Spleen (tissue), 13 donors: ENCODE measurements at places on chromosomes 4 and X.

GRCh38 chr4:101418466-101418865 lies 71.1 kb upstream of the PPP3CA start:
- no peak for DNase-seq

- no peak for DNase-seq
Measured at GRCh38 chr4:98614662-98615061, 43.7 kb downstream of the TSPAN5 start.

GRCh38 chr4:118751629-118752323 lies 66.6 kb downstream of the METTL14 start:
- DNase-seq: no peak

DNA sequence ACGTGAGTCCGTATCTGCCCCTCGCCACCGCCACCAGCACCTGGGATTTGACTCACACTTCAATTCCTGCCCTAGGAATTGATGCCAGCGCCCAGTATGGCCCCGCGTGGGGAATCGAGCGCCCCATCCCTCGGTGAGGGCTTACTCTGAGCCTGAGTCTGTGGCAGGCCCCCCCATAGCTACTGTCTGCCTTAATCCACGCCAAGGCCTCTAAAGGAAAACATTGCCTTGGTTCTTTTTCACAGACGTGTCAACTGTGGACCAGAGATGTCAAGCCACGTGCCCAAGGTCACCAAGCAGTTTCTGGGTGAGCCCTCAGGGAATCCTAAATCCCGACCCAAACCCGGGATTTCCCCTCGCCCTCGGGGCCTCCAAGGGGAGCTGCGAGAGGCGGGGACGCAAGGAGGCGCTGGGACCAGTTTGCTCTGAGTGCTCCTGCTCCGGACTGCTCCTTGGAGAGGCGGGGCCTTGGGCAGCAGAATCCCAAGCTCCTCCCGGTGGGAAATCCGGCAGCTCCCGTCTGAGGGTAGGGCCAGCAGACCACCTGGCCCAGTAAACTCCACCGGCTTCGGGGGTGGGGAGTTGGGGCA lies 12.9 kb downstream of the MSX1 start:
- no peak for DNase-seq

DNA sequence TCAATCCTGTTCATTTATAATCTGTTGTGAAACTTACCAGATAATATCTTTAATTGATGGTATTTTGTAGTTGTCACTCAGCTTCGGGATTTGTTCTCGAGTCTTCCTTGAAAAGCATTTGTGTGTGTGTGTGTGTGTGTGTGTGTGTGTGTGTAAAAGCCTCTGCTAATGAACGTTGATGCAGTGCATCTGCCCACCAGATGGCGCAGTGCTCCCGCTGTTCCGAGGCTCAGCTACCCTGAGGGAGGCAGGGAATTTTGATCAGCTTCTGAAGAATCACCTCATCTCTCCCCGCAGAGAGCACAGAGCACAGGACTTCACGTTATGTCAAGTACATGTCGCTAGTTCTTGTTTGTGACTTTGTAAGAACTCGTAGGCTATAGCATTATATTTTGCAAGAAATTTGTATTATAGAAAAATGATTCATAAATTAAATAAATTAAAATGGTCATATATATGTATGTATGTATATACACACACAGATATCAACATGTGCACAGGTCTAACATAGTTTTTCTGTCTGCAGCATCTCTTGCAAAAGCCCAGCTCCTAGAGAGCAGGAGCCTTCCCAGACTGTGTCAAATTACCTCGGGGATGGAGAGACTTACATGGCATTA lies 316.7 kb upstream of the IGFBP7 start:
- DNase-seq: no peak

GRCh38 chr4:168577624-168578023 lies 80.8 kb downstream of the PALLD start:
- no peak for DNase-seq

DNA sequence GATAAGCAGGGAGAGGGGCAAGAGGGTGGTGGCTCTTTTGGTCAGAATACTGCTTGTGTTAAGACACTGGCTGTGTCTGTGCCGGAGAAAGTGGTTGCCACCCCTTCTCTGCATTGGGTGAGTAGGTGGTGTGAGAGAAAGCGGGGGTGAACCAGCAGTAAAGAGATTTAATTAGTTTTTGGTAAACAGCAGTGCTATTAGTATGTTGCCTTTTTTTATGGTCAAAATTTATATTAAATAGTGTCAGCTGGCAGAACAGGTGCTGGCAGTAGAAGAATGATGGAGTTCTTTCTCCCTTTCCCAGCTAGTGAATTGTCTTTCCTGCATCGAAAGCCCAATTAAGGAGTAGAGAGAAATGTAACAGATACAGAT lies 181.6 kb downstream of the LARP7 start:
- DNase-seq: no peak

- DNase-seq: no peak
Measured at GRCh38 chrX:79110731-79111130, 33.8 kb upstream of the GPR174 start.

DNA sequence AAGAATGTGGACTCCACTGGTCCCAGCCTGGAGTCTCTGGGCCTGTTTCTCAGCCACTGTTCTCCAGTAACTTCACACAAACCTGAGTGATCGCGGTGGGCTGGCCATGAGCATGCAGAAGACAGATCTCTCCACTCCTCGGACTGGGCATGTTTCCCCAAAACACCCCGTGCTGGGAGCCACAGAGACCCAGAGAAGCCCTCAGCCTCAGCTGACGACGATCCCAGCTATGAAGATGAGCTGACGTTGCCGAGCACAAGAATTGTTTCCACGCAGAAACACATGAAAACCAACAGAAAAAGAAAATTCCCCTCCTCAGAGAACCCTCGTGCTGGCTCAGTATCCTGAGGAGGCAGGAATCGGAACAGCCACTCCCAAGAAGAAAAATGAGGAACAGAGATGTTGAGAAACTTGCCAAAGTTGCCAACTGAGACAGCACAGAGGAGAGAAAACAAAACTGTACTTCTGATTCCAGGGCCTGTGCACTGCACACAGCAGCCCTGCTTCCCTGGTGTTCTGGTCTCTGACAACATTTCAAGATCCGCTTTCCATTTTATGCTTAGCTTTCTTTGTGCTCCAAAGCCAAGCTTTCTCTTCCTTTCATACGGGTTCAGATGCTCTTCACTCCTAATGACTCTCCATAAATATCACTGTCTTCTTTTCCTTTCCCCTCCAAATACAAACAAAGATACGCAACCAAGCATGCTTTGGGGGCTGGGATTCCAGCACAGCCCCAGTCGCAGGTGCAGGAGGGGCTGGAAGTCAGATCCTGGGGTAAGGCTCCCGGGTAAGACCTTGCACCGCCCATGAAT lies 81.4 kb downstream of the IRF2 start:
- DNase-seq: no peak

DNA sequence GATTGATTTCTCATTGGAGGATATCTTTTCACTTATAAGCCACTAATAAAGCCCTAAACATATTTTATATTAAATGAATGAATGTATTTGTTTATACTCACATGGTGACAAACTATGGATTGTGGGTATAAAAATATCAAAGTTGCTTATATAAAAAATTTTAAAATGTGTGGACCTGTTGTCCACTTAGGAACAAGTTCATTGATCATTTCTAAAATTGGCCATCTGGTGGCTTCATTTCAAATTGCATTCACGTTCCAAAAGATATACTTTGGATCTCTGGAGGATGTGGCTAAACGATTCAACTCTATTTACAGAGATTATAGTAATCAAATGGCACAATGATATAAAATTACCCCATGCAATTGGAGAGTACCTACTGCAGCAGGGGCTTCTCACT lies 32.5 kb downstream of the FSTL5 start:
- no peak for DNase-seq
